ENCODE measurements at places on chromosomes 1 and 21.

DNA sequence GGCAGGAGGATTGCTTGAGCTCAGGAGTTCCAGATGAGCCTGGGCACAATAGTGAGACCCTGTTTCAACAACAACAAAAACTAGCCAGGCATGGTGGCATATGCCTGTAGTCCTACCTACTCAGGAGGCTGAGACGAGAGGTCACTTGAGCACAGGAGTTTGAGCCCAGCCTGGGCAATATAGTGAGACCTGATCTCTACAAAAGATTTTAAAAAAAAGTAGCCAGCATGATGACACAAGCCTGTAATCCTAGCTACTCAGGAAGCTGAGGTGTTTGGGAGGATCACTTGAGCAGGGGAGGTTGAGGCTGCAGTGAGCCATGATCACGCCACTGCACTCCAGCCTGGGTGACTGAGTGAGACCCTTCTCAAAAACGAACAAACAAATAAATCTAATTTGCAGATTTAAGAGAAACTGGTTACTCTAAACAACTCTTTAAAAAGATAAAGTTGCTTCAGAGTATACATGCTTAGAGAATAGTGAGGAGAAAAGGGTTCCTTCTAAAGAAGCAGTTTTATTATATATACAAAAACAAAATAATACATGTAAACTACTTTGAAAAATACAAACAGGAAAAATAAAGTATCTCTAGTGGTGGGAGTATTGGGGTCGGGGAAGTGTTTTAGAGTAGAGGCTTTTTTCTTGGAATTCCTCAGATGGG lies 88.4 kb downstream of the ADCY10 start:
- no peak for DNase-seq

GRCh38 chr21:17536381-17536780 lies 23.5 kb downstream of the CXADR start:
- DNase-seq = no peak

- DNase-seq = no peak
Observed at GRCh38 chr1:17314491-17314971, 6.5 kb downstream of the PADI4 start.

GRCh38 chr1:235724730-235725129 lies 75.1 kb upstream of the GNG4 start:
- DNase-seq = no peak

- no peak for DNase-seq
Observed at GRCh38 chr1:155940482-155940992, 901 bp upstream of the RXFP4 start.

DNA sequence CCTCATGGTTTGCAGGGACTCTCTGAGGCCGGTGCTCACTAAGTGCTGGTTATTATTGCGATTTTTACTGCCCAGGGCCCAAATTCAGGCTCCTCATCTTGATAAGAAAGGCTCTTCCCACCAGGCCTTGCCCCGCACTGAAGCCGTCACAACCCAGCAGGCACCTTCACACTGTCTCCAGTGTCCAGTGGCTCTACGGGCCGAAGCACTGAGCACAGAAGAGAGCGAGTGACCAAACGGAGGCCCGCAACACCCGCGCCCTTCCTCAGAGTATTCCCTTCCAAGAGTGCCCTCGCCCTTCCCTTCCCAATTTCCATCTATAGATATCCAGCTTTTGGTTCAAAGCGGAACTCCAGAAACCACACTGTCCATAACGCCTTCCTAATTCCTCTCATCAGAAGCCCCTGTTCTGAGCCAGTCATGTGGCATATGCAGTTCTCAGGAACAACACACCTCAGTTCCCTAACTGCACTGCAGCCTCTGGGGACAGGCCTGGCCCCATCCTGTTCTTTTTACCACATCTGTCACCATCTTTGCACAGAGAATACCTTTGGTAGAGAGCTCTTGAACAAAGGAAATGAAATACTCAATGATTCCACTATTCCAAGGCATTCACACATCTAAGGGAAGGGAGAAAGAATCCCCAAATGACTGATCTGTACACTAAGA lies 15.1 kb downstream of the FALEC start:
- DNase-seq = no peak

- DNase-seq = no peak
Observed at GRCh38 chr1:180280617-180281016, 50.6 kb downstream of the LHX4 start.

DNA sequence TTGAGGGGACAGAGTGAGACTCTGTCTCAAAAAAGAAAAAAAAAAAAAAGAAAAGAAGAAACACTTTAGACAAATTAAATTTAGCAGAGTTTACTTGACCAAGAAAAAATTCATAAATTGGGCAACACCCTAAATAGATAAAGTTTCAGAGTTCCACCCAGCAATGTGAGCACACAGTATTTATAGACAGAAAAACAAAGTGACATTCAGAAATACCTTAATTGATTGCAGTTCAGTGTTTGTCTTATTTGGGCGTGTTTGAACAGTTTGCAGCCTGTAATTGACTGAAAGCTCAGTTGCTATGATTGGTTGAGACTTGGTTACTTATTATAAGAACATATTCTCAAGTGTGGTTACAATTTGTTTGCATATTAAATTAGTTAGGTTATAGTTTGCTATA lies 603.5 kb upstream of the NEGR1 start:
- DNase-seq = no peak

DNA sequence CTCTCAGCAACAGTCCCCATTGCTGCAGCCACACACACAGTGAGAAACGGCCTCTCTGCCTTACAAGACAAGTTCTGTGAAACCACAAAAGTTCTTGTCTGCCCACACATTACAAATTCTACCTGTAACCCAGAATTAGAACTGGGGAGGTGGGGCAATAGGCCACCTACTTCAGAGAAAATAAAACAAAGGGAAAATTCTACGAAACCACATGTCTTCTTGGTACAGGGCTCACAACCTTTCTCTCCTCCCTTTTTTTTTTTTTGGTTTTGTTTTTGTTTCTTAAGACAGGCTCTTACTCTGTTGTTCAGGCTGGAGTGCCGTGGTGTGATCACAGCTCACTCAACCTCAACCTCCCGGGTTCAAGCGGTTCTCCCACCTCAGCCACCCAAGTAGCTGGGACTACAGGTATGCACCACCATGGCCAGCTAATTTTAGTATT lies 30.2 kb downstream of the LPAR3 start:
- no peak for DNase-seq

DNA sequence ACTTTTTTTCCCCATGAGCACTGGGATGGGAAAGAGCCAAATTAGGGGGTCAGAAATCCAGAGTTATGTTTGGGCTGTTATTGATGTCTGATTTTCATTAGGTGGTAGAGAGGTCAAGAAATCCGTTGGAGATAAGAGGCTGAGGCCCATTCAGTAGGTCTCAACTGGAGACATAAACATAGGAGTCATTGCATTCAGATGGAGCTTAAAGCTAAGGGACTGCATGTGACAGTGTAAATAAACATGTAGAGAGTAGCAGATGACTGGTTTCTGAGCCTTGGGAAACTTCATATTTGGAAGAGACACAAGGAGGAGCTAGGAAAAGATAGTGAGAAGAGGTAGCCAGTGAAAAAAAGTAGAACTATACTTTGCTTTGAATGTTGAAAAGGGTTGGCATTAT lies 11.7 kb downstream of the PTPRC start:
- no peak for DNase-seq

GRCh38 chr1:6370006-6370405 lies 23.6 kb downstream of the ACOT7 start:
- no peak for DNase-seq

GRCh38 chr21:16102113-16102512 lies 372.3 kb downstream of the USP25 start:
- DNase-seq = no peak

- DNase-seq = no peak
Observed at GRCh38 chr1:14777516-14778506, 179.3 kb downstream of the KAZN start.

- no peak for DNase-seq
Observed at GRCh38 chr21:29643289-29643688, 296.5 kb downstream of the GRIK1 start.

DNA sequence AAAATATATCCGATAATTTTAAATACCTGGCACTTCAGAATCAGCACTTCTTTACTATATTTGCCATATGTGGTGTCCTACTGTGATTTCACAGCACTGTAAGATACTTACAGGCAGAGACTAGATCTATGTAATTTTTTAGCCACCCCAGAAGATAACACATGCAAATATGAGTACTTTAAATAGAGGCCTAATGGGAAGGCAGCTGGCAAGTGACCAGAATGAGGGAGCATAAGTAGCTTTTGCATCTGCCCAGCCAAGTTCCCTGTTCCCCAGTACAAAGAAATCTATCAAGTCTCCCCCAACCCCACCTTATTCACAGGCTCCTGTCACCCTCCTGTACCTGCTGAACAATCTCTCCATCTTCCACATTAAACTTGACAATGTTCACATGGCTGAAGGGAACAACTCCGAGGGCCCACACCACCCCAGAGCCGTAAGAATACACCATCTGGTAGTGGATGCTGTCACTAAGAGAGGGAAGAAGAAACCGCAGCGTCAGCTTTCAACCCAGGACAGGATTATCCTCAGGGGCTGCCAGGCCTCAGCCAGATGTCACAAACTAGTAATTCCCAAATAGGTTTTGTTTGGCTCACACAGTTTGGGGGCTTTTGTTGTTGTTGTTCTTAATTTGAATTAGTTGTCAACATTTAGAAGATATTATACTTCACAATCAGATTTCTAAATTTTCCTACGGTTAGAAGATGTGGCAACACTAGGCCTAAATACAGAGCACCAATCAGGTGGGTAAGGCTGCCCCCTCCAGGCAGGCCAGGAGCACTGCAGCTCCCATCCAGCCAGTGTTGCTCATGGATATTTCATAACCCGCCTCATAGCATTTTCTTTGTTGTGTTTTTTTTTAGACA lies 10.4 kb downstream of the EMC1 start:
- DNase-seq = peak; percentile 30

- DNase-seq = no peak
Observed at GRCh38 chr1:217036757-217037156, 313.5 kb upstream of the ESRRG start.

- DNase-seq = no peak
Observed at GRCh38 chr1:76939817-76940216, 72.5 kb downstream of the ST6GALNAC5 start.

- no peak for DNase-seq
Observed at GRCh38 chr1:156467385-156467784, 33.2 kb downstream of the MEF2D start.

DNA sequence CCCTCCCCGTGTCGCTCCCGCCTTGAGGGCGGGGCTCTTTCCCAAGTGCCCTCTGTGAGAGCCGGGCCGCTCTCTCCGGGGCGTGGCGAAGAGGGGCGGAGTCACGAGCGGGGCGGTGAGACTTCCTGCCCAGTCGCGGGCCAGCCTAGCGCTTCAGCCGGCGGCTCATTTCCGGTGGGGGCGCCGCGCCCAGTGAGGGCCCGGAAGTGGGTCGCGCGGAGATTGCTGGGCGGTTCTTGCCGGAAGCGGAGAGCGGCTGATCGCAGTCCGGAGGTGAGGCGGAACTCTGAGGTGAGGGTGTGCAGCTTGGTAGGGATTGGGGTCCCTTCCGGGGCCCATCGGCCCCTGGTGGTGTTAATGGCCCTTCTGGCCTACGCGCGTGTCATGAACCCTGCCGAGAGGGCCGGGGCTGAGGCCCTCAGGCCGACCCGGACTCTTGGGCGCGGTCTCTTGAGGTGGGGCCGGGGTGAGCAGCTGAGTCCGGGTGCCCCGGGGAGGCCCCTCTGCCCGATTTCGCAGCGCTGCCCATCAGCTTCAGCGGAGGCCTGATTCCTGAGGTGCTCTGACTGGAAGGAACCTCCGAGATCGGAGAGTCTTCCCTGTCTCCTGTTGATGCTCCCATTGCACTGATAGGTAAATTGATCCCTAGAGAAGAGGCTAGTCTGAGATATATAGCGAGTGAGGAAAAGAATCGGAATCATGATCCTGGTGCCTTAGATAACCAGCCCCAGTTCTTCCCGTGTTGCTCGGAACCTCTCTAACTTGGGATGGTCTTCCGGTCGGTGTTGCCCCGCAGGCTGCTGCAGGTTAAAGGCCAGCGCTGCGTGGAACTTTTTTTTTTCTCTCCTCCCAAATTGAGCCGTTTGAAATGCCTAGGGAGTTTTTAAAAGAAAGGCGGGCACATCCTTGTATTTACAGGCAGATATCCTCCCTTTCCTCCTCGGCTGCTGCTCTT lies at the start of gene CAP1:
CAP1 (plus strand) TSS at position 219 of the 955 bp plus-strand sequence. CDS start 18,618 bp downstream, outside the sequence.
- DNase-seq = peak; percentile 100

GRCh38 chr1:31869449-31869848 lies 53.6 kb upstream of the SPOCD1 start:
- DNase-seq = no peak

- DNase-seq = no peak
Observed at GRCh38 chr1:18819986-18820790, 39.3 kb downstream of the TAS1R2 start.

DNA sequence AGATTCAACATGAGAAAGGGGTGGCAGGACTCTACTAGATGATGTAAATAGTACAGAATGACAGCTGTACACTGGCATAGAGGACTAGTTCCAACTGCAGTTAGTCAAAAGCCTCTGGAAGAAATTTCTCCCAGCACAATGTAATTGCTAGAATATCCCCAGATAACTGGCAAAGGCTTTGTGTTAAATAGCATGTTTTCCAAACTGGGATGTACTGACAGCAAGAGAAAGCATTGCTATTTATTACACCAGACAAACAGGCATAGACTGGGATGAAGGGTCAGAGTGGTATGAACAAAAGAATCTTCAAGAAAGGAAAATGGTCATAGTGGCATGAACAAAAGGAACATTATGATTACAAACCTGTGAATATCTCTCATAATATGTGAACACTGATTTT lies 115.9 kb upstream of the CXADR start:
- DNase-seq = no peak

DNA sequence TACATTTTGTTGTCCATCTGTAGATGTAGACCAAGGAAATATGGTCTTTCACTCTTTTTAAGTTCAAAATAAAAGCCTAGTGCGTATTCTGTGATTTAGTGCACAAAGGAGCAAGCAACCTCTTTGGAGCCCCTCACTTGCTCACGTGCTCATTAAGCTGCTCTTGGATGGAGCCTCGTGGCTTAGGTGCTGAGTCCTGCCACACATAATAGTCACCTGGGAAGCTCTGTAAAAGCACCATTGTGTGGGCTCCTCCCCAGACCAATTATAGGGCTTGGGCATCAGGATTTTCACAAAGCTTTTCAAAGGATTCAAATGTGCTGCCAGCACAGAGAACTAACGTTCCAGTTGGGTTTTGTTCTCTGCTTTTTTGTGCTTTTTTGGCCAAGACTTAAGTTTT lies 85.0 kb downstream of the PCP4 start:
- DNase-seq = no peak

DNA sequence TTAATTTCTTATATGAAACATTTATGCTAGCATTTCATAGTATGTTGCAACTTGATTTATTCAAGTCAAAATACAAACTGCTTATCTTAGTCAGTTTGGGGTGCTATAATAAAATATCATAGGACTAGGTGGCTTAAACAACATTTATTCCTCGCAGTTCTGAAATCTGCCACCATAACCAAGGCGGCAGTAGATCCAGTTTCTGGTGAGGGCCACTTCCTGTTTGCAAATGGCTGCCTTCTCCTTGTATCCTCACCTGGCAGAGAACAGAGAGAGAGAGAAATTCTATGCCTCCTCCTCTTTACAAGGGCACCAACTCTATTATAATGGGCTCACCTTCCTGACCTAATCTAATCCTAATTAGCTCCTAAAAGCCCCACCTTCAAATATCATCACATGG lies 76.1 kb upstream of the RGS2 start:
- DNase-seq = no peak
